Stimulated activated naive CD4-positive, alpha-beta T cell (primary cell): ENCODE measurements at places on chromosomes 3 and 15.

- DNase-seq = no peak
Observed at GRCh38 chr3:124119056-124119716, 127.3 kb upstream of the ROPN1 start.

DNA sequence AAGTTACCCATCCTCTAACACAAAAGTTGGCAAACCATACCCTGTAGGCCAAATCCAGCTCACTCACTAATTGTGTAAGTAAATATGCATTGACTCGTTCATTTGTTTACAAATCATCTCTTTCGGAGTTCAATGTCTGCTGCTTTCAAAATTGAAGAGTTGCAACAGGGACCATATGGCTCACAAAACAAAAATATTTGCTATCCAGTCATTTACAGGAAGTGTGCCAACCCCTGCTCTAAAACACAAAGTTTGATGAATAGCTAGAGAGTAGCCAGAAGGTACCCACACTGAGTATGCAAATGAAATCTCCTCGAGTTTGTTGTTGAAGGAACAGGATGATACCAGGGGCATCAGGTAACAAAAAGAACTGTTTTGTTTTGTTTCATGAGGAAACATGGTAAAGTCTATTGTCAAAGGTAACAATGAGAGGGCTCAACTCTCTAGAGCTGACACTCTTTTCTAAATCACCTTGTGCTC lies 236.2 kb upstream of the THBS1 start:
- no peak for DNase-seq

DNA sequence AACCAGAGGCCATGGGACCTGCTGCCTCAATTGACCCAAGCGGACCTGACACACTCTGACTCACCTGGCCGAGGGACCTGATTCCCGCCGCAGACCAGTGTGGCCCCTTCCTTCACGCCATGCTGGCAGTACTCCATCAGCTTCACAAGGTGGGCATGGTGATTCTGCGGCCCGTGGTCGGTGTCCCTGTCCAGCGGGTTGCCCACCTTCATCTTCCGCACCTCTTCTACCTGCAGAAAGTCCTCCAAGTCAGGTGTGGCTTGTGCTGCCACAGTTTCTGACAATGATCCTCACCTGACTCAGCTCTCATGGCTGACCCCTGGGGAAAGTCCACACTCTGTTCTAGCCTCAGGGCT lies 25.9 kb upstream of the SLC41A3 start:
- DNase-seq = no peak

DNA sequence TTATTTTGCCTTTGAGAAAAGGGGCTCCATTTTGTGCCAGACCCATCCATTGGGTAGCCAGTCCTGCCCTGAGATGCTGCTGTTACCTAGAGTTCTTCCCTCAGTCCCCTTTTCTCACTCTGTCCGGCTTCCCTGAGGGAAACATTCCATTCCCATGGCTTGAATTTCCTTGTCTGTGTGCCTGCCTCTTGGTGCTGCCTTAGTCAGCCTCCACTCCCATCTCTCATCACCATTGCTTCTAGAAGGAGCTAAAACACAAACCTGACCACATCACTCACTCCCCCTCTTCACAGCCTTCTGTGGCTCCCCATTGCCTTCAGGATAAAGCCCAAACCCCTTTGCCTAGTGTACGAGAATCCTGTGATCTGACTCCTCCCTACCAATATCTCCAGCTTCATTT lies 25.2 kb upstream of the C2CD4B start:
- no peak for DNase-seq

GRCh38 chr15:90654233-90655136 lies 62.7 kb upstream of the BLM start:
- DNase-seq = no peak

- no peak for DNase-seq
Observed at GRCh38 chr3:24060055-24060454, 115.0 kb downstream of the NR1D2 start.

DNA sequence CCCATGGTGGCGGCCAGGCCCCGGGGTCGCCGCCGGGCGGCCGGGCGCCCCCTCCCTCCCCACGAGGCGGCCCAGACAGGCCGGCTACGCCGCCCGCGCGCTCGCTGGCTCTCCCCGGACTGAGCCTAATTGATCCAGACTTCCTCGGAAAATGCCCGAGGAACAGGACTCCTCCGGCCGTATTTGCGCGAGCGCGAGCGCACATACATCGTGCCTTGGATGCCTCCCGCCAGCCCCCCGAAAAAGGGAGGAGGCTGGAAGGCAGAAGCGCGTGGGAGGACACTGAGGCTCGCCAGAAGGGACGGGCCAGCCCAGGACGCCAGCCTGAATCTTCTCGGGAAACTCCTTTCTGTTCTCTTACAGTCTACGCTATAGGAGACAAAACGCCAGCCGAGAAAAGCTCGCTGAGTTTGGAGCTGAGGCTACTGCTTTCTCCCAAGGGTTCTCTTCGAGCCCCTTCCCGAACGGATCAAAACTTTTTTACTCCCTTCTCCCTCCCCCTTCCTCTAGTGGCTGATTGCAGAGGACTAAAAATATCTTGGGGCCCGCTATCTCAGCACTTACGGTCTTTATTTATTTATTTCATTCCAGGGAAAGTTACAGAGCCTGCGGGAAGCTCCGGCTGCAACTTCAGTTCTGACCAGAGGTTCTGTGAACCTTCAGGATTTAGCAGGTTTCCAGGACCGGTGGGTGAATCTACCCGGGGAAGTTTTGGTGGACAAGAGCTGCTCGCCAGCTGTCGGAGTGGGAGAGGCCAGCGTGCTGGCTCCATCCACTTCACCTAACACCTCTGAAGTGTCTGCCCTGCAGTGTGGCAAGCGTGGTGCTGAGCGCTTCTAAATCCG lies at the start of gene PDZRN3:
Gene PDZRN3 (minus strand): TSS at position 121 of the 845 bp plus-strand sequence.
- DNase-seq = no peak

DNA sequence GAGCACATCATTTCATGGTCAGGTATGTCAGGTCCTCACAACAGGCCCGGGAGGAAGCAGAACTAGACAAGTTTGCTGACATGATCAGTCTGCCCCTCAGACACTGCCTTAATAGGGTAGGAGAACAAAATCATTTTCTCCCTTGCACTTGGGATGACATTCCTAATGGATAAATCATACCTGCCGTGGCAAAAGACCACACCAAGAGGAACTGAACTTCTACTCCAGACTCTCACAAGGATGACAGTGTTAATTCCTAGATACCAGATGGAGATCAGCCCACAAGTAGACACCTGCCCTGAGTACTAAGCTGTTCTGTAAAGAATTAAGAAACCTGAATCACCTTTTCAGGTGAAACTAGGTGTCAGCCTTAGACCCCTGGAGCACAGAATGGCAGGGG lies 19.5 kb downstream of the SIAH2 start:
- no peak for DNase-seq

- DNase-seq = no peak
Observed at GRCh38 chr3:99934975-99935797, 117.5 kb downstream of the CMSS1 start.

GRCh38 chr3:16504692-16505091 lies 8.8 kb downstream of the RFTN1 start:
- DNase-seq = no peak

GRCh38 chr3:168061332-168061996 lies 34.3 kb downstream of the GOLIM4 start:
- no peak for DNase-seq

GRCh38 chr3:6089780-6090179 lies 771.1 kb upstream of the GRM7 start:
- no peak for DNase-seq
